ENCODE measurements at places on chromosomes 1 and 21. TPM values are rescaled to one million over a fixed set of nuclear protein-coding genes. Genes with fewer than 3 reads are reported as not detected.

Gene RPL11
- total RNA-seq: 1,442 TPM

Gene CCDC181
- 1.5 TPM for total RNA-seq

Gene CNKSR1
- 20.5 TPM for total RNA-seq

Gene GCSAML
- total RNA-seq: not detected

Gene PTAFR
- 1.9 TPM for total RNA-seq

Gene HSD3B1
- not detected for total RNA-seq

Gene DFFB
- total RNA-seq: 8.7 TPM

Gene NOS1AP
- total RNA-seq: 14.7 TPM

Gene TSPEAR
- 2.9 TPM for total RNA-seq

Gene LAMTOR5
- 106 TPM for total RNA-seq

Gene TRIM46
- 21.4 TPM for total RNA-seq

Gene FNDC10
- 34.9 TPM for total RNA-seq

Gene RNPC3
- total RNA-seq: 16.4 TPM

Gene FCRL2
- not detected for total RNA-seq

Gene MAP7D1
- total RNA-seq: 65.0 TPM

Gene MYCL
- 32.2 TPM for total RNA-seq

Gene FAM177B
- total RNA-seq: not detected

Gene GPBP1L1
- total RNA-seq: 123 TPM

Gene HORMAD1
- not detected for total RNA-seq

Gene LCK
- 57.0 TPM for total RNA-seq

Gene LYPD8
- not detected for total RNA-seq

Gene ADGRL4
- total RNA-seq: 1.4 TPM
